ENCODE measurements at places on chromosomes 11 and 22.

GRCh38 chr22:23715806-23716375 lies 25.1 kb downstream of the RGL4 start:
- no peak for DNase-seq

GRCh38 chr11:128691802-128692752 lies 1.8 kb upstream of the FLI1 start:
- DNase-seq: no peak

DNA sequence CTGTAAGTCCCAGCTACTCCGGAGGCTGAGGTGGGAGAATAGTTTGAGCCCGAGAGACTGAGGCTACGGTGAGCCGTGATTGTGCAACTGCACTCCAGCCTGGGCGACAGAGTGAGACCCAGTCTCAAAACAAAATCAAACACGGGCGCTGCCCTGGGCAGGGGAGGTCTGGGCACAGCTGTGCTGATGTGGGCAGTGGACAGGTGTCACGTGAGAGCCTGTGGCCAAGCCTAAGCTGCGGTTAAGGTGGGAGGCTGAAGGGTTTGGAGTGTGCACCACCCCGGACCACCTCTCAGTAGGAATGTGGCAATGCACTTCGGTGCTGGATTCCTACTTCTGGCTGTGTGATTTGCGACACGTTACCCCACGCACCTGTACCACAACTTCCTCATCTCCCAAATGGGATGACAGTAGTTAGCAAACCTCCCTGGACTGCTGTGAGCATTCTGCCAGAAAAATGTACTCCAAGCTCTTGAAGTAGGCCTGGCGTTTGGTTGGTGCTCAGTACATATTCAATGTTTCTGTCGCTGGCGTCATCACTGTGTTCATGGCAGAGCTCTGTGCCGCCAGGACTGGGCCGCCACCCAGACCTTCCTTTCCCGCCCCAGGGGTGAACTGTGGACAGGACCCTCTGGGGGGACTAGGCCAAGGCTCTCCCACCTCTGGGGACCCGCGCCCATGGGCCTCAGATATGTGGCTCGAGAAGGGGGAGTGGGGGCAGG lies 807 bp upstream of the ZNF74 start:
- DNase-seq: no peak

DNA sequence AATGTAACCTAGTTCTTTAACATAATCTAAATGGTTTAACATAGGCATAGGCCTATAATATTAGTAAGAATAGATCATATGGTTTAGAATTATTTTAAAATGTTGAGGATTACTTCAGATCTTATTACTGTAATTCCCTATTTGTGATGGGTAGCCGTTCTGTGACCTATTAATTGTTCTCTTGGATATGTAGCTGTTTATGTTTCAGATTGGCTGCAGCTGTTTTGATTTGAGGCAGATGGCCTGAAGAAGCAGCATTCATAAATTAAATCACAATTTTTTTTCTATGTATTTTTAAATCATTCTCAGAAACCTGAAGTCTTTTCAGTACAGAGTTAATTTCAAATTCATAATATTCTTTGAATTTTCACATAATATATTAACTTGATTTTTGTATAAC lies 104.5 kb downstream of the PDE3B start:
- DNase-seq: peak; percentile 37

DNA sequence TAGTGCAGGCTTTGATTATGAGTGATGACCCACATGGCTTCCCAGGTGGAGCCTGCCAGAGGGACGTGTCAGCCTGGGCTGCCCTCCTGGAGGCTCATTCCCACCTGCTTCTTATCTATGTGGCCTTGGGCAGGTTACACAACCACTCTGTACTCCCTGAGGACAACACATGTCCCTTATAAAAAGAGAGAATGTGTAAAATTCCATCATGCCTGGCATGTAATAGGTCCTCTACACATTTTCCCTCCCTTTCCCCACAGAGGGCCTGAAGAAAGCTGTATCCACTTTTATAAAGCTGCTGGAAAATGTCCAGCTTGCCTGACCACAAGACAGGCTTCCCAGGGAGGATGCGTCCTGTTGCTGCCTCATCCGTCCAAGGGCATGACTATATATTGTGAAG lies 55.0 kb upstream of the VSTM5 start:
- DNase-seq: no peak

DNA sequence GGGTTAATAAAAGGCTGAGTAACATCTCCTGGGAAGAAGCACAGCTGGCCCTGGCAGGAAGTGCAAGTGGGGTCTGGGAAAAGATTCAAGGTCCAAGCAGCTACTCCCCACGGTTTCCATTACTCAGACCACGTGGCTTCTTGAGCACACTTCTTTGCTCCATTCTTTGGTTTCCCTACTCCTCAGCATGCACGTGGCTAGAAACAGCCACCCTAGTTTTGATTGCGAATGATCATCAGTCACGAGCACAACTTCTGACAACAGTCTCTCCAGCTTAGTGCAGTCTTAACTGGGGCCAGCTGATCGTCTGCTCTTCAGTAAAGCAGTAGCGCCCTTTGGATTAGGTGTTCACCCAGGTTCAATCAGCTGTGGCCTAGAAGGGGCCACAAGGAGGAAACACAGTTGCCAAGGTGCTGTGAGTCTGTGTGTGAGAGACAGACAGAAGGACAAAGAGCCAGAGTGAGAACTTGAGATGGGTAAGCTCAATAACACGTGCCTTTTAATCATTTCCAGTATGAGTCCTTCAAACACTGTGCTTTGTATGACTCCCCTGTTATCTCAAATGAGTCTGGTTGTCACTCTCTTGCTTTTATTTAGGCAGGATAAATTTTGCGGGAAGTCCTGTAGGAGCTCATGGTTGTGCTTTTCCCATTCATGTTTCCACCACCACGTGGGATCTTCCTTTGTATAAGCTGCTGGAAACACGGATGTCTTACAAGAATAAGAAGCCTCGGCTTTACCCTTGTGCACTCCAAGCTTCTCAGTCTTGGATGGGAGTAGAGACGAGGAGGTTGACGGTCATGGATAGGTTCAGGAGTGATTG lies 901 bp upstream of the PARVA start:
- no peak for DNase-seq

Measured in right lung (tissue), 10 donors.